GM04504 (cell line): ENCODE measurements at places on chromosomes 16 and 17.

GRCh38 chr16:14196539-14196938 lies 125.4 kb downstream of the MRTFB start:
- no peak for DNase-seq

DNA sequence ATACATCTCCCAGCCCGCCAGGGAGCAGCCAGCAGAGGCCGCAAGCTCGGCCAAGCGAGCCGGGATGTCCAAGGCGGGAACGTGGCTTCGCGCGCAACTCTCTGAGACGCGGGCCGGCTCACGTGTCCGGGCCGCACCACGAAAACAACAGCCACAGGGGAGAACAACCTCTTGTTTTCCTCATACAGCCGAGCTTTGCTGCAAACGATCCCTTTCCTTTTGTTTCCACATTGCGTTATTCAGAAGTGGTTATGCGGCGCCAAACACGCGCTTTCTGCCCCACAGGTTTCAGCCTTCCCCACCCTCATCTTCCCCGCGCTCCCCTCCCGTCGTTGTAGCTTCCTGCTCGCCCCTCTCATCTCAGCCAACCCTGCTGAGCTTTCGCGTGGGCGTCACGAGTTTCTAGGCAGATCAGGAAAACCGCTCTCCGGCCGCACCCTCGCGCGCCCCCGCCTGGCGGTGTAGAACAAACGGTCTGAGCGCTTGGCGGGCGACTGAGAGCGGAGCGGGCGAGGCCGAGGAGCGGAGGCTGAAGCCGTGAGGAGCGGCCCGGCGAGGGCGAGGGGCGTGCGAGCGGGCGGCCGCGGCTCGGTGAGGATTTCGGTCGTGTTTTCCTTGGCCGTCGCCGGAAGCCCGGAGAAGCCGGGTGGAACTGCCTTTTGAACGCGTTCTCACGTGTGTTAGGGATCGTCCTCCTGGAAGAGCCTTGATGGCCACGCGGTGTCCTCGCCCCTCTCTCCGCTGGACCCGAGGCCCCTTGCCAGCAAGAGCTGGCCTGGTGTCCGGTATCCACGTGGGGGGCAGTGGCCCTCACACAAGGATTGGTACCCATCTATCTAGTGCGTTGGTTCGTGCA lies 6.6 kb upstream of the SMARCD2 start:
- peak; percentile 68 for DNase-seq

DNA sequence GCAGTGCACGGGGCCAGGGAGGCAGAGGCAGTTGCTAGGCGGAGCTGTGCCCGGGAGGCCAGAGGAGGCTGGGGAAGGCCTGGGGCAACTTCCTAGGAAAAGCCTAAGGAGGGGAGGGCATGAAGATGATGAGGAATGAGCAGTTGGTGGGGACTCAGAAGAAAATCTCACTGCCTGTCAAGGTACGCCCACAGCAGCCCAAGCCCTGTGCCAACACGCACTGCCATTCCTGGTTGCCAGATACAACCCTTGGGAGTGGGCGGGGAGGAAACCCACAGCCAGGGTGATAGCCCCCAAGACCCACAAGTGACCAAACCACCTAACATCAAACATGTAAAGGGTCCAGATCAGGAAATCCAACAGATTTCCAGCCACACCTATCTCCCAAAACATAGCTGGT lies 36.2 kb downstream of the SMPD3 start:
- DNase-seq = no peak

GRCh38 chr17:49963309-49963625 lies 5.7 kb upstream of the DLX4 start:
- no peak for DNase-seq

DNA sequence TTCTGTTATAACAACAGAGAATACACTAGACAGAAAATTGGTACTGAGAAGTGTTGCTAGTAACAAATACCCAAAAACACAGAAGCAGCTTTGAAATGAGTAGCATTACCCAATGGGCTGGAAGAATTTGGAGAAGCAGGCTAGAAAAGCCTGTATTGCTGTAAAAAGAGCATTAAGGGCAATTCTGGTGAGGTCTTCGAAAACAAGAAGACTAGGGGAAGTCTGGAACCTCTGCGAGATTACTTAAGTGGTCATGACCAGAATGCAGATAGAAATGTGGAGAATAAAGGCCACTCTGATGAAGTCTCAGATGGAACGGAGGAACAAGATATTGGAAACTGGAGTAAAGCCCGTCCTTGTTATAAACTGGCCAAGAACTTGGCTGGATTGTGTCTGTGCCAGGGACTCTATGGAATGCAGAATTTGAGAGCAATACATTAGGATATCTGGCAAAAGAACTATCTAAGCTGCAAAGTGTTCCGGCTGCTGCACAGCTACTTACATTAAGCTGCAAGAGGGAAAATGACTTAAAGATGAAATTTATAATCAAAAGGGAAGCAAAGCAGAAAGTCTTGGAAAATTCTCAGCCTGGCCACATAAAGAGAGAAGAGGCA lies 44.9 kb upstream of the PEMT start:
- DNase-seq = no peak

- DNase-seq = no peak
These were observed 3.9 kb downstream of the PDK2 start for GRCh38 chr17:50099003-50099402.

- no peak for DNase-seq
These were observed 53.4 kb downstream of the BEAN1 start for GRCh38 chr16:66480265-66481080.
